ENCODE measurements at places on chromosomes 2 and 18. TPM values are rescaled to one million over a fixed set of nuclear protein-coding genes. Genes with fewer than 3 reads are reported as not detected.

- DNase-seq: peak; percentile 18
Measured at GRCh38 chr2:86480105-86480504, 38.9 kb downstream of the KDM3A start.

DNA sequence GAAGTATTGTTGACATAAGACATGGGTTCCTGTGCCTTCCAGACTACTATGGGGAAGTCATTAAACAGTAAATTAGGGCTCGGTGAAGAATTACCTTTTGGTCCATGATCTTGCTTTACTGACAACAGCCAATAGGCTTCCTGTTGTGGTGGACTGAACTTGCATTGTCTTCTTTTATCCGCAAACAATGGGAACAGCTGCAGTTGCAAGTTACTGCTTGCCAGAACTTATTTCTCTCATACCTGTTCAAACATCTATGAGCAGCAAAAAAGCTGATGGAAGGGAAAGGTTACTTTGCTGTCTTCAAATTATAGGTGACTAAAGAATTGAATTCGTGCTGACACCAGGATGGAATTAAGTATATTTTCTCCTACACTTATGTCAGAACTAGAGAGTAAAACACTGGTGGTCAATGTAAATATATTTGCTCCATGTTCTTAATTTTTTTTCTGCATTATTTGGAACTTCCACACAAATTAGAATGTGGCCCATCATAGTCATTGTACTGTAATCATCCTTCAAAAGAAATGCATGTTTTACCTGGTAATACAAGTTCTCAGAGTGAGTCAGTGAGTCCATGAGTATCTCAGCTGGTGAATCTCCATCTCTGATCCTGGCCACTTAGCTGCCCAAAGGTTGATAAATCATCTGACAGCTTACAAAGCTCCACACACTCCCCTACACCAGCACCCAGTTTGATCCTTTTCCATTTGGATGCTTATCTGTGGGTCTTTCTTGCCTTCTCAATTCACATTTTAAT is 37.3 kb upstream of the RNF152 start:
- no peak for DNase-seq

DNA sequence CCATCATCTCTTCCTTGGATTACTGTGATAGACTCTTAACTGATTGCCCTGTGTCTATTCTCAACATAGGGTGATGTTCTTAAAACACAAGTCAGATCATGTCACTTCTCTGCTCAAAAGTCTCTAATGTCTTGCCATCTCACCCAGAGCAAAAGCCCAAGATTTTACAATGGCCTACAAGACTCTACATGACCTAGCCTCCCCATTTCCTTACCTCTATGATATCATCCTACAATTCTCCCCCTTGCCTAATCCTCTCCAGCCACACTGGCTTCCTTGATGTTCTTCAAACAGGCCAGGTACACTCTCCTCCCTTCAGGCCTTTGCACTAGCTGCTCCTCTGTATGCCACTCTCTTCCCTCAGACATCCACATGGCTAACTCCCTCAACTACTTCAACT is 55.1 kb downstream of the ROCK1 start:
- DNase-seq: no peak

DNA sequence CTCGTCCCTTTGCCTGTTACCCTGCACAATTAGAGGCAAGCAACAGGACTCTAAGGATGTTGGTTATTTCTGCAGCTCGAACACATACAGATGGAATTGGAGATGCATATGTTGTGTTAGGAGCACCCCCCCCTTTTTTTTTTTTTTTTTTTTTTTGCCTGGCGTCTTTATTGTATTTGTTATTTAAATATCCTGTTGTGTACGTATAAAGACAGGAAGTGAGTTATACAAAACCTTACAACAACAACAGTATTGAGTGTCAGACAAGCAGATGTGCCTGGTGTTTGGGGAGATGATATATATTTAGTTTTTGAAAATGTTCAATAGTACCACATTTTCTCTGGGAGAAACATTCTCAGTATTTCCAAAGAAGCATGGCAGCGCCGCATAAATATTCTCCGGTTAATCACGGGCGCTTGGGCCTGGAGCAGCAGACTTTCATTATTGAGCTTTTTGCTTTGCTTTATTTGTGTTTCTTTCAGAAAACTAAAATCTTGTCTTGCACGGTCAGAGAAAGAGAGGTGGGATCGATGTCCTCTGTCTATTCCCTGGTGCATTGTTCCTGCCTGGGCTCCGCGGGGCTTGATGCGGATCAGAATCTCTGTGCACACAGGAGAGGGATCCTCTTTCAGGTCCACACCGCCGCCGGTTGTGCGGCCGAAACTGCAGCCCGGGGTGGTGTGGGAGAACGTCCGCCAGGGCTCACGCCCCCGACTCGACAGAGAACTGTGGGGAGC is 23.2 kb upstream of the ZNF516 start:
- DNase-seq: no peak

- no peak for DNase-seq
Measured at GRCh38 chr2:71742953-71743601, 289.7 kb downstream of the DYSF start.

- no peak for DNase-seq
Measured at GRCh38 chr2:104794441-104794840, 59.5 kb upstream of the POU3F3 start.

DNA sequence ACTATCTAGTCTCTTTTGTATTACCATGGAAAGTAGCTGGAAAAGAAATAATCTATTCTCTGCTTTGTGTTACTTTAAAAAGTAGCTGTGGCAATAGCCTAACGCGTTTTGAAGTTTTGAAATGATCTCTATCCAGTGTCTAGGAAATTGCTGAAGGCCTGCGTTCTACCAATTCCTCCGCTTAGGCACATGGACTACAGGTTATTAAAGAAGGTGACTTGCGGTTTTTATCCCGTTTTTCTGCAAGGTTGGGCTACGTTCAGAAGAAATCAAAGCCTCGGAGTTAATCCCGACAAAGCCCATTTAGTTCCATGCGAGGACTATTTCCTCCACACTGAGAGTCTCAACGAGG is 636 bp upstream of the UBXN4 start:
- DNase-seq: no peak

The ALKAL2 gene
- total RNA-seq: 0.45 TPM

DNA sequence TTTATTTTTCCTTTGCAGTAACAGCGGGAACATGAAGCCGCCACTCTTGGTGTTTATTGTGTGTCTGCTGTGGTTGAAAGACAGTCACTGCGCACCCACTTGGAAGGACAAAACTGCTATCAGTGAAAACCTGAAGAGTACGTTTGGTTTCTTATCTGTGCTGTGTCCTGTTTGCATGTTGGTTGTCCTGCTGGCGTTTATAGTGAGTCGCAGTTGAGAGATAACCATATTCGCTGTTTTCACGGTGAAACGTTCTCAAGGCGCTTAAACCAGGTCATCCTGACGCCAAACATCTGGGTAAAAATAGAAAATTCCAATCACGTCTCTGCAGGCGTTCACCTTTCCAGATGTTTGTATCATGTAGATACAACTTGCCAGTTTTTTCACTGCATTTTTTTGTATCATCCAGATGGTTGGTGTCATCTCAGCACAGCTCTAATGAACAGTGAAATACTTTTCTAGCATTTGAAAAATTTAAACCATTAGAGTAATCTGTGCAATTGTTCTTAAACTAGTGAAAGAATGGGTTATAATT is 21.2 kb downstream of the CLUL1 start:
- DNase-seq: no peak

DNA sequence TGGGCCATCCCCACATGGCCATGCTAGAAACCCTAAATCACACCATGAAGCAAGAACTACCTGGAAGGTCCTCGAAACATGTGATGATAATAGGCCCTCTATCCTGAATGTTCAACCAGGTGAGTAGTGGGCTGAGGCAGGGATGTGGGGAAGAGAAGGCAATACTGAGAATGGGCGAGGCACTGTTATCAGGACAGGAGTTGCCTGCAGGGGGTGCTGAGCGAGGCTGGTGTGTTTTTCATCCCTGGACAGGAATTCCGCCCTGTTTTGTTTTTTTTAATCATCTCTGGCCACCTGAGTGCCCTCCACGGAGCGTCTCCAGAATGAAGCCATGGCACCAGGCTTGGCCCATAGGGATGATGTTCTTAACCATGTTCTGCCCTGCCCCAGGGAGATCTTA is 103.0 kb upstream of the SOX11 start:
- no peak for DNase-seq

The POTEI gene
- 1.2 TPM for total RNA-seq

GRCh38 chr2:28662468-28663181 is 89.0 kb upstream of the PPP1CB start:
- peak; percentile 53 for DNase-seq

DNA sequence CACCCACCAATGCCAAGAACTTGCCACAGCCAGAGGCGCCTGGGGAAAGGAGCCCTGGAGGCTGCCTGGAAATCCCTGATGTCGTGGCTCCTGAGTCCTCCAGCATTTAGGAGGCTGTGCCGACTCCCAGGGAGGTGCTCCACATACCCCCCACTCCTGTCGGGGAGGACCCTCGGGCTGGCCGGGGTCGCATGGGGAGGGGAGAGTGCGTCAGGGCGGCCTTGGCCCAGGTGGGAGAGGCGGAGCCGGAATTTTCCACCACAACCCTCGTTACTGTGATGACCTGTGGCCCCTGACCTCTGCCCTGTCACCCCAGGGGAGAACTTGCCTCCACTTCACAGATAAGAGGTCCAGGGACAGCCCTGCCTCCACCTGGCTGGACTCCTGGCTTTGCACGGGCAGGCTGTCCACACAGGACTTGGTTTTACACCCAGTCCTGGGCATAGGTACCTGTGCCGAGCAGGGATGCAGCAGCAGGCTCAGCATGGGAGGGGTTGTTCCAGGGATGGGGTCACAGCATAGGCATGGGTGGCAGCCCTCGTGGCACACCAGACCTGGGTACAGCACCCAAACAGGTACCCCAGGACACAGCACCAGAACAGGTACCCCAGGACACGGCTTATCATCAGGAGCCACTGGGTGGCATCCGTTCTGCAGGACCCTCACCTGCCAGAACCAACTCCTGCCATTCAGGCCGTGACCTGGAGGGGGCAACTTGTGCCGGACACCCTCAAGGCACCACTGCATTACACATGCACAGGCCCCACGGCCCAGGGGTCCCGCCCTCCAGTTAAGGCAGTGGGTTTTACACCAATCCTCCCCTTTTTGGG is 12.3 kb upstream of the AGXT start:
- no peak for DNase-seq

DNA sequence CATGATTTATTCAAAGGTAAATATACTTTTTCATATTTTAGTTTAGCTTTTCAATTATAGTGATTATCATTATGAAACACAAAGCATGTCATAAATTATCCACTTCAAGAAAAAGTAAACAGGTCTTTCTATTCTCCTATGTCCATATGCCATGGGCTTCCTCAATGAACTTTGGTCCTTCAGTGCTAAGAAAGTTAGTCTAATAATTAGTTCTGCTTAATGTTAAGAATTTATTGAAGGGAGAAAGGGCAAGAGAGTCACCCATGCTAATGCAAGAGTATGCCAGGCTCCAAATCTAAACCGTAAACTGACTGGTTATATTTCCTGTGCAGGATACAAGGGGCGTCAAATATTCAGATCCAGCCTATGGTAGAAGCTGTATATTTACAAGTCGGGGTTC is 96.2 kb downstream of the GORASP2 start:
- no peak for DNase-seq

Data from stomach (tissue), 19 donors.